ENCODE measurements at places on chromosomes 6 and 20.

DNA sequence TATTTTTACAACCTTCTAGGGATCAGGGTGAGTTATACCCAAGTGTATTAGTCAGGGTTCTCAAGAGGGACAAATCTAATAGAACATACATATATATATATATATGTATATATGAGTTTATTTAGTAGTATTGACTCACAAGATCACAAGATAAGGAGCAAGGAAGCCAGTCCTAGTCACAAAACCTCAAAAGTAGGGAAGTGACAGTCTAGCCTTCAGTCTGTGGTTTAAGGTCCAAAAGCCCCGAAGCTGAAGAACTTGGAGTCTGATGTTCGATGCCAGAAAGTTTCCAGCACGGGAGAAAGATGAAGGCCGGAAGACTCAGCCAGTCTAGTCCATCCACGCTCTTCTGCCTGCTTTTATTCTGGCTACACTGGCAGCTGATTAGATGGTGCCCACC lies 632.7 kb upstream of the AGPAT4 start:
- no peak for DNase-seq

GRCh38 chr20:19588732-19589131 lies 169.3 kb upstream of the RIN2 start:
- DNase-seq, result no peak

DNA sequence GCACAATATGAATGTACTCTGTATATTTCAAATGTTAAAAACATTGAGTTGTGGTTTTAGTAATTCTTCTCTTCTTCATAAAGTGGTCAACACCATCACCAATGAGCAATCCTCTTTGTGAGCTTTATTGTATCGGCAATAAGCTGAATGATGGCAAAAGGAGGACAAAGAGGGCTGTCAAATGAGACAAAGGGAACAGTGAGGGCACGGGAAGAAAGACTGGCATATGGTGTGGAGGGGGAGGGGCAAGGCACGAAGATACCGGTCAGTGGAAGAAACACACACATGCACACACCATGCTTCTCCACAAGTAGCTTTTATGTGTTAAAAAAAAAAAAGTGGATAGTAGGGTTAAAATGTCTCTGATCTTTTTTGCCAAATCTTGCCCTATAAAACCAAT lies 506.8 kb upstream of the CITED2 start:
- no peak for DNase-seq

DNA sequence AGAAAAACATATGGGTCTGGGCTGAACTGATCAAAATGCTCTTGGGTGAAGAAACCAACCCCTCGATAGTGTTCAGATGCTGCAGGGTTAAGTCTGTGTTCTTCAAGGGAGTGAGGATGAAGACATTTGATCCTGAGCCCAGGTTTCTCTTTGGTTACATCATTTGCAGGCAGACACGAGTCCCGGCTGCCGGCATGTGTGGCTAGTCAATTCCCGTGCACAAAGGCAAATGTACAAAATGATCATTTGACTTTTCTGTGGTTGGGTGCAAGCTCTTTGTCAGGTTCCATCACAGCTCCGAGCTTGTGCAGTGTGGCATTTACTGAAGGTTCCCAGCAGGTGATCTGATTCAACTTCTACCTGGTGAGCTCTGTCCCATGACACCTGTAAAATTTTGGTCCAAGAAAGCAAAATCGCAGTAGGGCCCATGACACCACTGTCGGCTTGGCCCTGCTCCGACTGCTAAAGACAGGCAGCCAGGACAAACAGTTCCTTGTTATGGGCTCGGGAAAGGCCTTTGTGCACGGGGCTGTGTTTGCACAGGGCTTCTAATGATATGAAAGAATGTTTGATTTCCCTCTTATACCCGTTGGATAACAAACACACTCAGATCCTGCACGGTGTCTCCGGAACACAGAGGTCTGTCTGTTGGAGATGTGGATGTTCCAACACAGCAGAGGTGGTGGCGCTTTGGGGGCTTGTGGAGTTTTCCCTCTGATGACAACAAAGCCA lies 46.9 kb downstream of the GJA10 start:
- DNase-seq, result no peak

DNA sequence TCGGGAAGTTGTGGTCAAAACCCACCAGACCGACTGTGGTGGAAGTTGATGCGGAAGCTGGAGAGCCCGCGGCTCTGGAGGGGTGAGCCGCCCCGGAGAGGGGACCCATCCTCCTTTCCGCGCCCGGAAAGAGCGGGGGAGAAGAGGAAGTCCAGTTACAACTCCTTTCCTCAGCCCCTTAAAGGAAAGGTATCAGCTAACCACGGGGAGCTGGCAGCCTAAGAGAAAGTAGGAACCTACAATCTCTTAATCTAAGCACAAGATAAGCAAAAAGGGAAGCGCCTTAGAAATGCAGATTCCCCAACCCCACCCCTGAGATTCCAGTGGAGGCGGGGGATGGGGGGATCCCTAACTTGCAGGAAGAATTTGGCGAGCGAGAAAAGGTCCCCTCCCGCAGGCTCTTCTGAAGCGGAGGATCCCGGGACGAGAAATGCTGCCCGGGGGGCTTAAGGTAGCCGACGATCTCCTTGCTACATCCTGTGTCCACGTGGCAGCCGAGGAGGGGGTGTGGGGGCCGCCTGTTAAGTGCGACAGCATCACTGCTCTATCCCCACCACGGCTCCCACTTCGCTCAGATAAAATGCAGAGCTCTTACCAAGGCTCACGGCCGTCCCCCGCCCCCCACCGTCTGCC lies 87.5 kb downstream of the ZFP64 start:
- no peak for DNase-seq

DNA sequence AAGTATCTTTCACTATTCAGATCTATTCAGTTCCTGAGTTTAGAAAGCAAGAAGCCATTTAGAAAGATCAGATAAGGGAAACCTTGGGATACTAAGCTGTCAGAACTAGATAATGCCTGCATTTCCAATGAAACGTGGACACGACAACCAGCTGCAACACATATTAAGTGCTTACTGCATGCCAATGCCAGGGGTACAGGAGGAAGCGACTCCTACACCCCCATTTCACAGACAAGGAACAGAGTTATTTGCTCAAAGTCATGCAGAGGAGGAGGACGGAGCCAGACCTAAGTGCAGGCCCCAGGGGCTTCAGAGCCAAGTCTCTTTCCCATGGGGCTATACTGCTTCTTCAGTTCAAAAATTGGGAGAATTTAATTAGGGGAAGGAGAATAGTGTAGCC lies 62.4 kb downstream of the PREX1 start:
- no peak for DNase-seq

DNA sequence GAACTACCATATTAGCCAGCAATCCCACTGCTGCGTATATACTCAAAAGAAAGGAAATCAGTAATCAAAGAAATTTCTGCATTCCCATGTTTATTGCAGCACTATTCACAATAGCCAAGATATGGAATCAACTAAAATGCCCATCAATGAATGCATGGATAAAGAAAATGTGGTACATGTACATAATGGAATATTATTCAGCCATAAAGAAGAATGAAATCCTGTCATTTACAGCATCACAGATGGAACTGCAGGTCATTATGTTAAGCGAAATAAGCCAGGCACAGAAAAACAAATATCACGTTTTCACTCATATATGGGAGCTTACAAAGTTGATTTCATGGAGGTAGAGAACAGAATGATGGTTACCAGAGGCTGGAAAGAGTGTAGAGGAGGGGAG lies 65.1 kb downstream of the ALDH8A1 start:
- no peak for DNase-seq

DNA sequence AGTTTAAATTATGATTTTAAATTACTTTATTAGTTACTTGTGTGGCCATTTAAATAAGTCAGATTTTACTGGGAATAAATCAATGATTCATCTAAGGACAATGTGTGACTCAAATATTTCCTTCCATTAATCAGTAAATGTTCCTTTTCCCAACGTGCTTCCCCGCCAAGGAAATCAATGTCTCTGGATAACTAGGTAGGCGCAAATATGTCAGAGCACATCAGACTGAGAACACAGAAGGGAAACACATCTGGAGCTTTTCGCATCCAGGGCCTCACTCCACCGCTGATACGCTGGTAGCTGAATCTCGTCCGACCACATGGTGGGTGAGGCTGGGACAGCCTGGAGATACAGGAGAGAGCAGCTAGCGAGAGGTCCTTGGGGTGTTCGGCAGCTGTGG lies 56.4 kb upstream of the RPS6KA2 start:
- no peak for DNase-seq

GRCh38 chr20:19254956-19255355 lies 42.5 kb downstream of the SLC24A3 start:
- no peak for DNase-seq

- no peak for DNase-seq
Observed at GRCh38 chr6:82111114-82111513, 136.4 kb downstream of the IBTK start.

- no peak for DNase-seq
Observed at GRCh38 chr20:24503352-24503931, 34.0 kb downstream of the SYNDIG1 start.

DNA sequence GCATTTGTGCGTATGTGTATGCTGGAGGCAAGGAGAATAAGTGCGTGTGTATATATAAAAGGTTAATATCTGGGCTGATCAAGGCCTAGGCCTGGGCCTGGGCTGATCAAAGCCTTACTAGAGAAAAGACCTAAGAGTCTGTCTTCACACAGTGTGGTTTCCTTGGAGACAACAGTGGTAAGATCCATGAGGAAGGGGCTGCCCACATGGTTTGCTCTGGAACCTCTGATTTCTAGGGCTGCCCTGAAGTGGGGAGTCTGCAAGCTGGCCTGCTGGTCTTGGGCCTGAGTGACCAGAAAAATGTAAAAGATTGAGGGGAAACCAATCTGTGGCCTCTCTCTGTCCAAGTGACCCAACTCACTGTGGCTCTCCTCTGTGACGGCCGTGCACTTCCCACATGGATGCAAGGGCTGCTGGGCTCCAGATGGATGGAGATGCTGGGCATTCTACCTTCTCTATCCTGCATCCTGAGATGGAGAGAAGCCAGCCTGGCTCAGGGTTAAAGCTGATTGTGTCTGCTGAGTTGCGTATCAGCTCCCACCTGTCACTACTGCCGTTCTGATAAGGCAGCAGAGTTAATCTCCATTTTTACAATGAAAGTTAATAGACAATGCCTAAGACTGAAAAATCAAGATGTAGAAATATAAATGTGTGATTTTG lies 90.3 kb upstream of the NXT1 start:
- no peak for DNase-seq

DNA sequence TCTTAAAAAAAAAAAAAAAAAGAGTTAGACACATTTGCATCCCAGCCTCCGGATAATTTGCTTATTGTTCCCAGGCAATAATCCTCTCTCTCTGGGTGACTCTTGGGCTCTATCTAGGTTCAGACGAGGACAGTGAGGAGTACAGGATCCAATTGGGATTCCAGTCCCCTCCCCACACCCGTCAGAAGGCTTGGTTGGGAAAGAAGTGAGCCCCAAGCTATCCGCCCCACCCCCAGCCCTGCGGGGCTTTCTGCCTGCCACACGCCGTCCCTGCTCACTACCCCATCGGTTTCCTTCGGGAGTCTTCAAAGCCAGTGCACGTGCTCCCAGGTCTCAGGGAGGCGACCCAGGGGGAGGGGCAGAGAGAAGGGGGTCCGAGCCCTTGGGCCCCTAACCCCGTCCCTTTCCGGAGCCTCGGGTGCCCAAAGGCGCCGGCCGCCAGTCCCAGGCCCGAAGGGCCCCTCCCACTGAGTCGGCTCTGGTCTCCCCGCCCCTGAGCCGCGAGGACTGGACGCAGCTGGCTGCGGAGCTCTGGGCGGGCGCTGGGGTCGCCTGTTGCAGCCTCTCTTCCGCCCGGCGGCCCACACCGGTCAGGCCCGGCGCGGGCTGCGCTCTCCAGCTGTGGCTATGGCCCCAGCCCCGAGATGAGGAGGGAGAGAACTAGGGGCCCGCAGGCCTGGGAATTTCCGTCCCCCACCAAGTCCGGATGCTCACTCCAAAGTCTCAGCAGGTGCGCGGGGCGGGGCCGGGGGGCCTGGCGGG lies 2.5 kb downstream of the MYMX start:
- DNase-seq, result no peak

GRCh38 chr6:168009331-168009730 lies 11.9 kb downstream of the KIF25 start:
- DNase-seq, result no peak

DNA sequence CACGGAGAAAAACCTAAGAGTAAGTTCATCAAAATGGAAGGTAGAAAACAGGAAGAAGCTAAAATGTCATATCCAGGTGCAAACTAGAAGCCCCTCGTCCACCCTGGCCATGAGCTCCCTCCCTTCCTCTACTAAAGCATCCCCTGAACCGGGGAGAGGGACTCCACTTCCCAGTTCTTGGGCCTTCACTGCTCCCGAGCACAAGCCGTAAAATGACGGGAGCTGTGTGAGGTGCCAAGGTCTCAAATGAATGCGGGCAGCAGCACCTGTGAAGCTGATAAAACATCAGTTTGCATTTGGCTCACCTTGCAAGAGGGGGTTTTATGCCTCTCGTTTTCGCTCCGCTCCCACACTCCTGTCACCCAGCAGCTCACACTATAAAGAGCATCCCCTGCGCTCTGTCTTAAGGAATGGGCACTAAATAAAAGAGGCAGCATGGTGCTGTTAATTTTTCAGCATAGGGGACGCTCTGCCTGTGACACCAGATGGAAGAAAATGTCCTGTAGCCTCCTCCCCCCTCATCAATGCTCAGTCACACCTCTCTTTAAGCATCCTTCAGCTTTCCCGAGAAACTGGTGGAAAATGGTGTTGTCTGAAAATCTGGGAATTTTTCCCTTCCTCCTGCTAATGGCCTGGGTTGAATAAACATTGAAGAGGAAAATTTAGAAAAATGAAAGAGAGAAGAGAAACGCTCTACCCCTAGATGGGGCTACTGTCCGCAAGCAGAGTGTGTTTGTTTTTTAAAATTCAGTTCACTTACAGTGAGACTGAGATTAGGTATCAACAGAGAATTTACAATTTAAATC lies 563.0 kb upstream of the AGPAT4 start:
- DNase-seq, result no peak

DNA sequence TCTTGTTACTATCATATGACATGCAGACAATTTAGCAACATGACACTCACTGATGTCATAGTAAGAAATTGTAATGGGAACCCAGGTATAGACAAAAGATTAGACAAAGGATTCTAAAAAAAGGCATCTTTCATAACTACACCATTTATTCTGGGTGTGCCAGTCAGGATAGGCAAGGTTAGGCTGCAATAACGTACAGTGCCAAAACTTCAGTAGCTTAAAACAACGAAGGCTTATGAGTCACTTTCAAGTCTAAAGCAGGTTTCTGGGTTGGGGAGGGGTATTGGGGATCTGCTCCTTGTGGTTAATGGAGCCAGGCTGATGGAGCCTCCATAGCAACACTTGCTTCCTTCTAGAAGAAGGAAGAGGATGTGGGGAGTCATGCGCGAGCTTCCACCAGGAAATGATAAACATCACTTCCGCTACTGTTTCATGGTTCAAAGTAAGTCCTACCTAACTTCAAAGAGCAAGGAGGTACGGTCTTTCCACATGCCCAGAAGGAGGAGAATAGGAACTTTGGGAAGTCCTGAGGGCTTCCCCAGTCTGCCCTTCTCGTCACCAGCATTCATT lies 2.0 kb upstream of the GTSF1L start:
- DNase-seq, result no peak

DNA sequence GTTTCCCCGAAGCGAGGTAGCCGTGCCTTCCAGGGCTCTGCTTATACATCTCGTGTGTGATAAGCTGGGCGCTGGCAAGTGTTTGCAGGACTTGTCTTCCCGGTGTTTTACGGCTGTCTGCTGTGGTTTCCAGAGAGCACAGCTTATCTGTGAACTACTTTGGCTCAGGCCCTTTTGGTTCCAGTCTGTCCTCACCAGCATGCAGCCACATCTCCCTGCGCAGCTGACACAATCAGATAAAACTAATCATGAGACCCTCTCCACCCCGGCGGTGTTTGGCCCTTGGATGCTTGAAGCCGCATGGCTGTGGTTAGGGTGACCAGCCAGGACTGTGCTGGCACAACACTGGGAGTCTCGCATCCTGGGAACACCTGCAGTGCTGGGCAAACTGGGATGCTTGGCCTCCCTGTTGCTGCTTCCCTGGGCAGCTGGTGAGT lies 241.8 kb upstream of the FOXQ1 start:
- DNase-seq, result no peak
